ENCODE measurements at places on chromosomes 7 and 10.

DNA sequence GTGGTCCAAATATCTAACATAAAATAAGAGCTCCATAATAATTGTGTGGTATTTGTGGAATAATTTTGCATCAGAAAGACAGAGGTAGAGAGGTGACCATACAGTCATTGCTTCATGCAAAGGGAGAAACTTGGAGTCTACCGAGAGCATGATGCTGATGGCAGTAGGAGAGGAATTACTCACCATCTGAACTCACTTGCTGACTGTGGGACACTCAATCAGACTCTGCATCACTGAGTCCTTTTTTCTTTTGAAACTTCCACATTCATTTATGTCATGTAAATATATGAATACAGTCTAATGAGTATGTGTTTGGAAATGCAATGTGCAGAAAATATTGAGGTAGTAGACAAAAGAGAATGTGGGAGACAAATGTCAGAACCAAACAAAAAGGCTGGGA lies 933.8 kb downstream of the REEP3 start:
- no peak for DNase-seq

- no peak for DNase-seq
Measured at GRCh38 chr10:3584926-3585784, 199.9 kb downstream of the KLF6 start.

DNA sequence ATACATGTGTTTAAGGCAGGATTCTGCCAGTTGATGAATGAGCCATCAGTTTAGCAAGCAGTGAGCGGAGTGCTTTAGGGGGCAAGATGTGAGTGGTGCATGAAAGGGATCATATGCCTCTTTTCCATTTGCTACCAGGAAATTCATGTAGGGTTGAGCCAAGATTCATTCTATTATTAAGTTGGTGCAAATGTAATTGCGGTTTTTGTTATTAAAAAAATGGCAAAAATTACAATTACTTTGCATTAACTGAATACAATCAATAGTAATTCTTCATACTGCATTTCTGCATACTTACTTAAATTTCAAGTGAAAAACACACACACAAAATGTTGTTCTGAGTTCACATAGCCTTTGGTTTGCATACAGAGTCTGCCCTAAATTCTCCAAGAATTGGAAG lies 30.1 kb upstream of the NAMPT start:
- no peak for DNase-seq

GRCh38 chr7:98629001-98629431 lies 11.9 kb downstream of the NPTX2 start:
- DNase-seq: no peak

DNA sequence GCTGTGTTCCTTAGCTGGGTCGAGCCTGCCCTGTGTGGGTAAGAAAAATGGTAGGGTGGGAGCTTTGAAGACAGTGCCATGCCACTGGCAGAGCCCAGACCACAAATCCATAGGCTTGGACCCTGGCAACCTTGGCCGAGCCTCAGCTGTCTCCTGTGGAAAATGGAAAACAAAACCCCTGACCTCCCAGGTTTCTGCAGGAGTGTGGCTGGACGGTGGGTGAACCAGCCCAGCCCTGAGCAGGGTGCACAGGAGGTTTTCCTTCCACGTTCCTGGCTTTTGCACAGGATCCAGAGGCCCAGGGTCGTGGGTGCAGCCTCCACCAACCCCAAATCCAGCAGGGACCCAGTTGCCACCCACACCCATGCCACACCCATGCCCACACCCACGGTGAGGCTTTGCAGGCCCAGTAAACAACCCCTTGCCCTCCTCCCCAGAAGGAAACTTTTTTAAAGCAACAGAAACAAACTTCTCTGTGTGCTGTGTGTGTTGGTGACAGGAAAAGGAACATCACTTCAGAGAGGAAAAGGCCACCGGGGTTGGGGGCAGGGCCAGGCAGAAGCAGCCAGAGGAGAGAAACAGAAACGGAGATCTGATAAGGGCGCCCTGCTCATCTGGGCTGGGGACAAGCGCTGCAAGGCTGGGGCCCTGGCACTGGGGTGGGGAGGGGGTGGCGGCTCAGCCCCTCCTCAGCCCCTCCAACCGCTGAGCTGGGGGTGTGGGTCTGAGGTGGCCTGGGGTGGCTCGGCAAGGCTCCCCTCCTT lies 20.7 kb upstream of the ZMIZ1 start:
- DNase-seq: no peak

- no peak for DNase-seq
Measured at GRCh38 chr10:114691442-114691941, 33.4 kb upstream of the ABLIM1 start.

GRCh38 chr10:24269476-24269875 lies 60.5 kb downstream of the KIAA1217 start:
- no peak for DNase-seq

GRCh38 chr7:18900236-18900635 lies 217.2 kb downstream of the TWIST1 start:
- DNase-seq: no peak

GRCh38 chr10:132110713-132111112 lies 45.0 kb downstream of the JAKMIP3 start:
- DNase-seq: no peak

DNA sequence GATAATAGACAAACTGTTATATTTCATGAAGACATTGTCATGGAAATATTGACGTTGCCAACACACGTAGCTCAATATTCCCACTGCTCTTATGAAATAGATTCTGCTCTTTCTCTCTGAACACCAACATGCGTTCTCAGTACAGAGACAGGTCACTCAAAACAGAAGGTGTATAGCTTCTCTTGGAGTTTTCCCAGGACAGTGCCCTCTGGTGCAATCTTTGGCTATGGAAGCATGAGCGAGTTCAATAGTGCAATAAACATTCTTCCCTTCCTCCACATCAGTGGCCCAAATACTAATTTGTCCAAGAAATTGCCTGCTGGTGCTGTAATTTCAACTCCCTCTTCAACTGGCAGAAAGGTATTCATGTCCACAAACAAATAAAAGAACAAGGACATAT lies 145.3 kb downstream of the MAGI2 start:
- DNase-seq: no peak

DNA sequence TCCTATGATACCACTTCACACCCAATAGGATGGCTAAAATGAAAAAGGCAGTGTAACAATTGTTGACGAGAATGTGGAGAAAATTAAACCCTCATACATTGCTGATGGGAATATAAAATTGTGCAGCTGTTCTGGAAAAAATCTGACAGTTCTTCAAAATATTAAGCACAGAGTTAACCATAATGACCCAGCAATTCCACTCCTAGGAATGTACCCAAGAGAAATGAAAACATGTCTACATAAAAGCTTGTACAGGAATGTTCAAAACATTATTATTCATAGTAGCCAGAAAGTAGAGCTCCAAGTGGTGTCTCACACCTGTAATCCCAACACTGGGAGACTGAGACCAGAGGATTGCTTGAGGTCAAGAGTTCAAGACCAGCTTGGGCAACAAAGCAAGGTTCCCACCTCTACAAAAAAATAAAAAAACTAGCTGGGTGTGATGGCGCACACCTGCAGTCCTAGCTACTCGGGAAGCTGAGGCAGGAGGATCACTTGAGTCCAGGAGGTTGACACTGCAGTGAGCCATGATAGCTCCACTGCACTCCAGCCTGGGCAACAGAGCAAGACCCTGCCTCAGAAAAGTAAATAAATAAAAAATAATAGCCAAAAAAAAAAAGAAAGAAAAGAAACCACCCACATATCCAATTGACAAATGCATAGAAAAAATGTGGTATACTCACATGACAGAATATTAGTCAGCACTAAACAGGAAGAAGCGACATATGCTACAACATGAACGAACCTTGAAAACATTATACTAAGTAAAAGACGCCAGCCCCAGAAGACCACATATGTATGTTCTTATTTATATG lies 5.0 kb downstream of the RHEB start:
- DNase-seq: no peak

- no peak for DNase-seq
Measured at GRCh38 chr7:135855846-135856245, 107.2 kb upstream of the FAM180A start.

- DNase-seq: no peak
Measured at GRCh38 chr7:96527133-96527827, 182.4 kb downstream of the SEM1 start.

DNA sequence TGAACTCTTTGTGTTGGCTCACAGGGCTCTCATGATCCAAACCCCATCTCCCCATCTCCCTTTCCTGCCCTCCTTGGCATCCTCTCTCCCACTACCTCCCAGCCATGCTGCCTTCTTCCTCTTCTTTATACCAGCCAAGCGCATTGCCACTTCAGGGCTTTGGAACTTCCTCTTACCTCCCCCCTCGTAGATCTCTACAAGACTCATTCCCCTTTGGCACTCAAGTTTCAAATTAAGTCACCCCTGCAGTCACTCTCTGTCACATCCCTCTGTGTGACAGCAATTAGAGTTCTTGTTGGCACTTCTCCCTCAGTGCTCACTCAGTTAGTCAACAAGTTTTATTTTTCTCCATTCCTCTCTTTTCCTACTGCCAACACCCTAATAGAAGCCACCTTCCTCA lies 20.8 kb upstream of the NRP1 start:
- DNase-seq: no peak

DNA sequence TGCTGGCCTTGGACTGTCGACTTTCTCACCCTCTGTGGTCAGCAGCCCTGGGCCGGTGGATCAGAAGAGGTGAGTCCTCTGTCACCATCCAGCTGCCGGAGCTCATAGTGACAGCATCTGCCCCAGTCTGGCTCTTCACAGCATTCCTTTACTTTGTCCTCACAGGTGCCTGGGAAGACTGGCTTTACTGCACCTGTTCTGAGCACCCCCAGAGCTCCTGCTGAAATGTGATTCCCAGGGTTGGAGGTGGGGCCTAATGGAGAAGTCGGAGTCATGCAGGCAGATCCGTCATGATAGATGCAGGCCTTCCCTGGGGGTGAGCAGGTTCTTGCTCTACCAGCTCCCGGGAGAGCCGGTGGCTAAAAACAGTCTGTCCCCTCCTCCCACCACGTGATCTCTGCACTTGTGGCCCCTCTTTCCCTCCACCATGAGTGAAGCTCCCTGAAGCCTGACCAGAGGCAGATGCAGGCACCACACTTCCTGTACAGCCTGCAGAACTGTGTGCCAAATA lies 171.5 kb downstream of the ZMYND11 start:
- DNase-seq: no peak

GRCh38 chr10:50582766-50583762 lies 40.7 kb downstream of the SGMS1 start:
- no peak for DNase-seq

- DNase-seq: no peak
Measured at GRCh38 chr7:129401967-129402860, 32.0 kb upstream of the STRIP2 start.

DNA sequence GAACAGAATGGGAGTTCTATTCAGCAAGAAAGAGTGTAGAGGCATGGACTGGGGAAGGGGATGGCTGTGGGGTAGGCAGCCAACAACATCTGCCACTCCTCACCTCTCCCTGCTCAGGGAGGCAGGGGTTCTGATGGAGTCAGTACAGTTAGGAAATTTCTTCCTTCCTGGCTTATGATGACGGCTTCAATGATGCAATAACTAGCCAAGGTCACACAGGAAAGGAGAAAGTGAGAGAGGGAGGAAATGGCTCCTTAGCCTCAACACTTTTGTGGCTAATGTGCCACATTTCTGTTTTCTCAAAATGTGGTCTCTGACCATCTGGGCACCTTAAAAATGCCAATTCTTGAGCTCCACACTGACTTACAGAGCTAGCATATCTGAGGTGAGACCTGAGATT lies 79.3 kb upstream of the PDZD8 start:
- DNase-seq: no peak

GRCh38 chr7:150938566-150938965 lies 39.6 kb downstream of the KCNH2 start:
- no peak for DNase-seq

GRCh38 chr7:83686416-83686815 lies 37.5 kb upstream of the SEMA3E start:
- DNase-seq: no peak

DNA sequence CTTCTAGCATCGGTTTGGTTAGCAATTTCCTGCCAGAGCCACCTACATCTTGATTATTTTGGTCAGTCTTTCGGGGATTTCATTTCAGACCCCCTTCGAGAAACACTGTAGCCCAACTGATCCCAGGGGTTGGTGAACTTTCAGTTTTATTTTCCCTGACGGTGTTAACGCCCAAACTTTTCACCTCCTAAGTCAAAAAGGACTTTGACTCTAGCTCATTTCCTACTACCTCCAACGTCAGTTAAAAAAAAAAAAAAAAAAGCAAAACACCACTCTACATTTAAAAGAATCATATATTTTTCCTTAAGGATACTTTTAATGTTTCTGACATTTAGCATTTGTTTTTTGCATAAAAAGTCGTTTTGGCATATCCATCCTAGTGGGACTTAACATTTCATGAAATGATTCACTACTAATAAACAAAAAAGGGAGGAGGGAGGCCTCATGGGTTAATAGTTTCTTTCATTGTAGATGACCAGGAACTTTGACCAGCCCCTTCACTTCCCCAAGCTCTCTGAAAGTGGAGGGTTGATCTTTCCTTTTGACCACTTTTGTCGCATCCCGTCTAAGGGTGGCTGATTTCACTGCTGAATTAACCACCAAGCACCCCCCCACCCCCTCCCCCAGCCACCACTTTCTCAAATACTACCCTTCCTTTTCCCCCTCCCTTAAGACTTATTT lies 764 bp upstream of the TCF7L2 start:
- no peak for DNase-seq

All from AG09309 (cell line).